ENCODE measurements at places on chromosomes 1 and 21.

DNA sequence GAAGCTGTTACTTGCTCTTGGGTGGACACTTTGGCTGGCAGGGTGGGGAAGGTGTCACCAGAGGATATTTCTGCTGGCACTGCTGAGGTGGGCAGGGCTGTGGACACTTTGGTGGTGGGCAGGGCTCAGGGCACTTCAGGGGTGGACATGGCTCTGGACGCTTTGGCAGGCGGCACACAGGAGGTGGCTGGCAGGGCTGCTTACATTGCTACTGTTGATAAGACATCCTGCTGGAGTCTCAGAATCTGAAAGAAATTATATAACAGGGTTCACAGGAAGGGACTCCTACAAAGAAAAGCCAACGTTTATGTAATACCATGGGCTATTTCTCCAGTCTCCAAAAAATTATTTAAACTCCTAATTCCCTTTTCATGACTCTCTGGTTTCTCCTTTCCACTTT, 10.2 kb downstream of the SPRR2G start:
- no peak for DNase-seq

DNA sequence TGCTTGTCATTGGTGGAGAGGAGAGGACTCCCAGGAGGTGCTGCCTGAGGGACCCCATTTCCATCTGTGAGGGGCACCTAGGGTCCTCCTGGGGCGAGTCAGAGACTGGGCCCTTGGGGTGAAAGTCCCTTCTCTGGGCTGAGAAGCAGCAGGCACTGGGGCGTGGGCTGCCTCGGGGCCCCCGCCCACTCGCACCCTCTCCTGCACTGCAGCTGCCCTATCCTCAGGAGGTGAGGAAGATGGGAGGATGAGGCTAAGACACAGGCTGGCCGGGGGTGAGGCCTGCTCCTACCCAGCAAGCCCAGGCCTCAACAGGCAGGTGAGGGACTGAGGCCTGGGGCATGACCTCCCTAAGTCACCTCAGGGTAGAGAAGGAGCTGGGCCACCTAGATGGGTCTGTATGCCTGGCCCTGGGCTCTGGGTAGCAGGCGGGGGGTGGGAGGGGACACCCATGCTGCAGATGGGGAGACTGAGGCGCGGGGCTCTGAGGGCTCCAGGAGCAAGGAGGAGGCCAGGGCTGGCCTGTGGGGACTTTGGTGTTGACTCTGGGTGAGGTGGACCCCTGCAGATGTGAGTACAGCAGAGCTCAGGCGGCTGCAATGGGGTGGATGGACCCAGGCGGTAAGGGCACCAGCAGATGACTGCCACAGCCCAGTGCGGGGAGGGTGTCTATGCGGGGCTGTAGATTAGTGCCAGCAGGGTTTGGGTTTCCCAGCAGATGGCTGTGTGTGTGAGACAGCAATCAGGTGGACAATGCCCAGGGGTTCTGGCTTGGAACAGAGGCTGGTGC, 10.4 kb upstream of the ZNF669 start:
- DNase-seq = no peak

DNA sequence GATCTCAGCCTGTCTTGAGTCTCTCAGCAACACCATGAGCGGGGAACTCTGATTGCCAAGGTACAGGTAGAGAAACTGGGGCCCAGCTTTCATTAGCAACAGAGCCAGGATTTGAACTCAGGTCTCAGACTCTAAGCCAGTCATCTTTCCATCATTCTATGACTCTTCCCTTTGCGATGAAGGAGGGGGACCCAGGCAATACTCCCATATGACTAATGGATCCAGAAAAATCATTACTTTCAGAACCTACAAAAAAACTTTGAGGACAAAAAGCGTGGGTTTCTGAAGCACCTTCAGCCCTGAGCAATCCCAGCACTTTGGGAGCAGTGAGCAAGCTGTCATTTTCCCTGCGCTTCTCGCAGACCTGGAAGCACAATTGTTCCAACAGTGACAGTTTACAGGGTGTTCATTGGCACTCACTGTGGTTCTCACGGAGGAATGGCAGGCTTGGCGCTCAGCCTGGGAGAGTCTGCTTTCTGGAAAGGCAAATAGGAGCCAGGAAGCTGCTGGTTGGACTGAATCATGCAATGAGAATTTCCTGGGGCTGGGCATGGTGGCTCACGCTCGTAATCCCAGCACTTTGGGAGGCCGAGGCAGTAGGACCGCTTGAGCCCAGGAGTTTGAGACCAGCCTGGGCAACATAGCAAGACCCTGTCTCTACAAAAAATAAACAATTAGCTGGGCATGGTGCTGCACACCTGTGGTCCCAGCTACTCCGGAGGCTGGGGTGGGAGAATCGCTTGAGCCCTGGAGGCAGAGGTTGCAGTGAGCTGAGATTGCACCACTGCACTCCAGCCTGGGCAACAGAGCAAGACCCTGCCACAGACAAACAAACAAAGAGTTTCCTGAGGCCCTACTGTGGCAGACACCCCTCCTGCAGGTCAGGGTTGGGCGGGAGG, 40.1 kb downstream of the SLC2A7 start:
- DNase-seq = peak; percentile 55

- DNase-seq = peak; percentile 41
Measured at GRCh38 chr1:92599184-92599583, 112.5 kb upstream of the GFI1 start.

DNA sequence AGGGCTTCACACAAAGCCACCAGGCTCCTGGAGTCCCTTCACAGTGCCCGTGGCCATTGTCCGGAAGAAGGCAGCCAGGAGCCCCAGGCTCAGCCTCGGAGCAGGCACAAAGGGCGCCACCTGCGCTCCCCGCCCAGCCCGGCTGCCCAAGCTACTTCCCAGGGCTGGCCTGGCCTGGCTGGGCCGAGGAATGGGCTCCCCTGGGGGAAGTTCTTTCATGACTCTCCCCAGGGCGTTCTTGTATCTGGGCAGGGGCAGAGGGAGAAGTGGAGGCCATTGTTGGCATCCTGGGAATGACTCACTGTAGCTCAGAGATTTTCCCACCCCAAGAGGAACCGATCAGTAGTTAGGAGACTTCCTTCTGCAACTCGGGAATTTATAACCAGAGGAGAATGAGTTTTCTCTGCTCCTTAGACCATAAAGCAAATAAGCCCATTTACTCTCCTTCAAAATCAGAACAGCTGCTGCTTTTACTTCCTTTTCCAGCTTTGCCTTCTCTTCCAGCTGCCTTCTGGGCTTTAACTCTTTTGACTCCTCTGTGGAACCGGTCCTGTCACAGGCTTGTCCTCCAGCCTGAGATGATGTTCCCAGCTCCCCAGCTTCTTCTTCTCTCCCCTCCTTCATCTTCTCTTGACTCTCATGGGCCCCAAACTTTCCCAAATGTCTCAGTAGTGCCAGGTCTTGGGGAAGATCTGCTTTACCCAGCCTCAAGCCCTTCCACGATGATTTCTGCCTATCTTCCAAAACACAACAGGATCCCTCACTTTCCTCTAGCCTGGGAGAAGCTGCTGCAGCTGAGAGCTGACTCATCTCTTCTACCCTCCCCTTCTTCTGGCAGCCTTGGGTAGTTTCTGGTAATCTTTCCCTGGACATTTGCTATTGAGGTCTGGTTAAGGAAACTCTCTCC, 118.7 kb upstream of the CD34 start:
- DNase-seq = no peak

- DNase-seq = no peak
Measured at GRCh38 chr1:151583796-151584195, 28.1 kb upstream of the SNX27 start.

DNA sequence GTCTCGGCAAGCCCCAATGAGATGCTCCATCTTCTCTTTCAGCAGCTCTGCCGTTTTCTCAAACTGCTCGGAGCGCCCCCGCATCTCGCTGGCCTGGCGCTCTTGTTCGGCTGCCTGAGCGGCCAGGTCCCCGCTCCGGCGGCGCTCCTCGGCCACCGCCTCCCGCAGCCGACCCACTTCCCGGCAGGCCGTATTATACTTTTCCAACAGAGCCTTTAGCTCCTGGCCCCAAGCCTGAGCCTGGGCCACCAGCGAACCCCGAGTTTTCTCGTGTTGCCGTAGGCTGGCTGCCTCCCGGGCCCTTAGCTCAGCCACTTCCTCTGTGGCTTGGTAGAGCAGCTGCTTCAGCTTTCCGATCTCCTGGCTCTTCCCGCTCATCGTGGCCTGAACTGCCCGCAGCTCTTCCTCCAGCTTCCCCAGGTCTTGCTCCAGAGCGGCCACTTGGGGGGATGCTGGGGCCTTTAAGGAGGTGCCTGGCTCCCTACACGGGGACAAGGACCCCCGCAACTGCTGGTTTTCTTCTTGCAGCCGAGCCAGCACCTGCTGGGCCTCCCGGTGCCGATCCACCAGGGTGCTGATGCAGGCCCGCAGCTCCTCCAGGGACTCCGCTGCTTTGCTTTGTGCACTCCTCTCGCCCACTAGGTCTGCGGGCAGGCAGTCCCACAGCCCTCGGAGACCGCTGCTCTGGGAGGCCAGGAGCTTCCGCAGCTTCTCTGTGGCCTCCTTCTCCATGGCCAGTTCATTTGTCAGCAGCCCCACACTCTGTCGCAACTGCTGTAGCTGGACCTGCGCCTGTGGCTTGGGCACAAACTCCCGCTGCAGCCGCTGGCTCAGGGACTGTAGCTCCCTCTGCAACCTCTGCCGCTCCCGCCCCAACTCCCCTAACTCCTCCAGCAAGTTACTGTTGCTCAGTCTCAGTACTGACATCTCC, 13.4 kb upstream of the PIAS3 start:
- DNase-seq = no peak

GRCh38 chr1:56754708-56755479, 64.3 kb downstream of the FYB2 start:
- DNase-seq = peak; percentile 37

GRCh38 chr1:41955461-41956159, 36.9 kb upstream of the HIVEP3 start:
- no peak for DNase-seq

DNA sequence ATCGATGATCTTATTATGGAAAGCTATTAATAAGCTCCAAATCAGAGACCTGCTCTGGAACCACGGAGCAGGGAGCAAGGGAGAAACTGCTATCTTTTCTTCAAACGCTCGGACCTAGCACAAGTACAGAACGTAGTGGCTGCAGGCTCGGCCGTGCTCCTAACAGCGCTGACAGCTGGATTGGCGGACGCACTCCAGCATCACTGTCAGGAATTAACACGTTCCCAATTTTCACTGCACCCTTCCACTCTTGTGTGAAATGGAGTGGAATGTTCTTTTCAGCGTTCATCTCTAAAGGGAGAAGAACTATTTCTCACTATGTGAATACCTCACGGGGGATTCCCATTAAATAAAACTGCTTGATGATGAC, 106.9 kb downstream of the ZNF281 start:
- no peak for DNase-seq

DNA sequence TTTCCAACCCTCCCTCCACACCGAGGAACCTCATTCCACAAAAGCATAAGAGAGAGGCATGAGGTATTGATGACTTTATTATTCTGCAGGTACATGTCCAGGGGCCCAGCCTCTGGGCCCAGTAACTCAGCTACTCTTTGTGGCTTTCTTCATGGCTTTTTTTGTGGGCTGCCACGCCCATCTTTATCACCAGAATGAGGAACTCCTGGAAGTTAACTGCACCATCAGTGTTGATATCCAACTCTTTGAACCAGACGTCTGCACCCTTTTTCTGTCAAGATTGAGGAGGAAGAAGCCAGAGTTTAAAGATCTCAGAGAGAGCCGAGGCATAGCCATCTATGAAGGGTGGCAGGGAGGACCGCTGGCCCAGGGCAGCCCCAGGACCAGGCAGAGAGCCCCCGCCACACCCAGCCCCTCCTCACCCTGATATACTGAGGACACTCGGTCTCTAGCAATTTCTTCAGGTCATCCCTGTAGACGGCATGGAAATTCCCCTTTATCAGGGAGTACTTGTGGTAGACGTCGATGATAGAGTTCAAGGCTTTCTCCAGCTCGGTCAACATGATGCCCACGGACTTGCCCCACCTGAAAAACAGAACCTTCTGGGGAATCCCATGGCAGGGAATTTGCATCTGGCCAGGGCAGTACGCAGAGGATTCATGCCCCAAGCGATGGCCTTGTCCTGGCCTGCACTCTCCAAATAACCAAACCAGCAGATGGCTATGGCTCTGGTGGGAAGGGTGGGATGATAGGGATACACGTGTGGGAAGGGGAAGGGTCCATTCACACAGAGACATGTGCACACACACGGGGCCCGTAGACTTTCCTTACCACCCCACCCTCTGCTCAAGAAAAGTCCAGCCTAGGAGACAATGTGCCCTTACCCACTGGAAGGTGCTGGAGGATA, 647 bp downstream of the S100A8 start:
- DNase-seq = no peak

GRCh38 chr1:217590598-217590997, 40.3 kb downstream of the GPATCH2 start:
- peak; percentile 67 for DNase-seq

- DNase-seq = peak; percentile 98
Measured at GRCh38 chr1:8742022-8742924, 75.2 kb downstream of the RERE start.

DNA sequence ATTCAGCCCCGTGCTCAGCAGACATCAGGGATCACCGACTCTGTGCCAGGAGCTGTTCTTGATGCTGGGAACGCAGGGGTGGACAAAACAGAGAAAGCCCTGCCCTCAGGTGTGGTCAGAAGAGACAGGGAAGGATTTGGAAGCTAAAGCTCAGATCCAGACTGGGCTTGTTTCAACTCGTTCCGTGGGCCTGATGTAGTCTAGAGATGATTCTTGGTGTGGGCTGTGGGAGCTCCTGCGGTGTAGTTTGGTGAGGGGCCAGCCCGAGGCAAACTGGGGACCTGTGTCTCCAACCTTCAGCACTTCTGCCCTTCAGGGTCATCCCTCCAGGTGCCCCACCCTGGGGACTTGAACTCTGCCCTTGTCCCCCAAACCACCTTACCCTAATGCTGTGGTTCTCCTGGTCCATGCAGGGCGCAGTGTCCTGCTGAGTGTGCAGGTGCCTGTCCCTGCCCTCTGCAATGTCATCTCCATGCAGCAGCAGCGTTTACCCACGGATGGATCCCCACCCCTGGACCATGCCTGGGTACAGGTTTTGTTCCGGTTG, 17.3 kb upstream of the ABCG1 start:
- DNase-seq = no peak

GRCh38 chr1:115893545-115893944, 52.6 kb upstream of the NHLH2 start:
- DNase-seq = no peak

DNA sequence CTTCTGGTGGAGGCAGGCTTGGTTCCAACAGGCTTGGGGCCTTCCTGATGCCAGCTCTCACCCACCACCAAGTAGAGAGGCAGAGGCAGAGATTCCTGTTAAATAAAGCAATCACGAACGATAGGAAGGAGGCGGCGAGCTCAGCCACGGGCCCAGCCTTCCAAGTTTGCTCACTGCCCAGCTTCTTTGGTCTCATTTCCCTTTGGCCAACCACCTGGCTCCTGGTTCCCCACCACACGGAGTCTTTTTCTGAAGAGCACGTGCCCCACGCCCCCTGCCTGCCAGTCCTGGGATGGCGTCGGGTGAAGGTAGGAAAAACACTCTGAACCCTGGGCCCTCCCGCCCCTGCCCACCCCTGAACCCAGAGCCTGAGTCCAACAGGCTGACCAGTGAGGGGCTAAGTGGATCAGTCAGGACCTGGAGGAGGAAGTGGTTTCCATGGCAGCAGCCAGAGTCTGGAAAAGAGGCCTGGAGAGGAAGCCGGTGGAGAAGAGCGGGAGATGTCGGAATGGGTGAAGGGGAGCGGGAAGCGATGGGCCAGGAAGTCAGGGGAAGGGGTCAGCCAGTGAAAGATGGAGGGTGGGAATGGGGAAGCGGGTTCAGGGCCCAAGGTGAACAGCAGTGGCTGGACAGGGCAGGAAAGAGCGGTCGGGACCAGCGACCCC, 158.2 kb upstream of the KLHDC7A start:
- no peak for DNase-seq

Data from HepG2 (cell line).